Aortic smooth muscle cell (primary cell): ENCODE measurements at places on chromosomes 5 and 9. TPM values are rescaled to one million over a fixed set of nuclear protein-coding genes. Genes with fewer than 3 reads are reported as not detected.

The ARAP3 gene
- total RNA-seq: 3.0 and 3.9 TPM in 2 replicates

The DRD1 gene
- total RNA-seq: 0.12 and 0.53 TPM in 2 replicates

The PRRT1B gene
- not detected in 2 replicates for total RNA-seq

The TMEM267 gene
- total RNA-seq: 16.4 and 21.4 TPM in 2 replicates

The SNCAIP gene
- 0.93 and 1.5 TPM in 2 replicates for total RNA-seq

The UBE2D2 gene
- 48.7 and 50.7 TPM in 2 replicates for total RNA-seq

The BASP1 gene
- 71.1 and 93.8 TPM in 2 replicates for total RNA-seq

The NUTM2F gene
- total RNA-seq: not detected in 2 replicates

The PCDHGA6 gene
- 3.3 and 5.3 TPM in 2 replicates for total RNA-seq

The TRIM36 gene
- total RNA-seq: 0.53 and 0.75 TPM in 2 replicates

The ADRA1B gene
- under 0.01 and 0.25 TPM in 2 replicates for total RNA-seq

The BNC2 gene
- 11.9 and 12.3 TPM in 2 replicates for total RNA-seq

The ACOT12 gene
- total RNA-seq: not detected in 2 replicates

The FAM200C gene
- 3.0 and 3.7 TPM in 2 replicates for total RNA-seq

The PTGR1 gene
- 62.7 and 76.2 TPM in 2 replicates for total RNA-seq

The HACD4 gene
- total RNA-seq: 1.2 and 1.7 TPM in 2 replicates

The ARHGAP26 gene
- total RNA-seq: 3.3 and 3.9 TPM in 2 replicates

The INPP5E gene
- total RNA-seq: 5.2 and 5.3 TPM in 2 replicates

The ANKRD20A1 gene
- 0.12 and 0.53 TPM in 2 replicates for total RNA-seq

The SLCO4C1 gene
- not detected in 2 replicates for total RNA-seq

The GABRA1 gene
- total RNA-seq: under 0.01 TPM in 2 replicates

The TEX48 gene
- total RNA-seq: not detected in 2 replicates

The FCN2 gene
- not detected in 2 replicates for total RNA-seq

The GRM6 gene
- total RNA-seq: not detected in 2 replicates

The SCAI gene
- total RNA-seq: 3.8 and 6.3 TPM in 2 replicates

The MROH2B gene
- not detected in 2 replicates for total RNA-seq

The CDH6 gene
- 44.7 and 76.2 TPM in 2 replicates for total RNA-seq

The SCGB3A2 gene
- total RNA-seq: not detected in 2 replicates

The DPM2 gene
- 9.6 and 11.1 TPM in 2 replicates for total RNA-seq

The PCA3 gene
- 0.12 and 0.26 TPM in 2 replicates for total RNA-seq

The GABRB2 gene
- total RNA-seq: under 0.01 TPM in 1 of 2 replicates, not detected in the other
